ENCODE measurements at places on chromosomes 6 and 20.

GRCh38 chr6:157946865-157947532, 34.7 kb upstream of the SYNJ2 start:
- no peak for DNase-seq

DNA sequence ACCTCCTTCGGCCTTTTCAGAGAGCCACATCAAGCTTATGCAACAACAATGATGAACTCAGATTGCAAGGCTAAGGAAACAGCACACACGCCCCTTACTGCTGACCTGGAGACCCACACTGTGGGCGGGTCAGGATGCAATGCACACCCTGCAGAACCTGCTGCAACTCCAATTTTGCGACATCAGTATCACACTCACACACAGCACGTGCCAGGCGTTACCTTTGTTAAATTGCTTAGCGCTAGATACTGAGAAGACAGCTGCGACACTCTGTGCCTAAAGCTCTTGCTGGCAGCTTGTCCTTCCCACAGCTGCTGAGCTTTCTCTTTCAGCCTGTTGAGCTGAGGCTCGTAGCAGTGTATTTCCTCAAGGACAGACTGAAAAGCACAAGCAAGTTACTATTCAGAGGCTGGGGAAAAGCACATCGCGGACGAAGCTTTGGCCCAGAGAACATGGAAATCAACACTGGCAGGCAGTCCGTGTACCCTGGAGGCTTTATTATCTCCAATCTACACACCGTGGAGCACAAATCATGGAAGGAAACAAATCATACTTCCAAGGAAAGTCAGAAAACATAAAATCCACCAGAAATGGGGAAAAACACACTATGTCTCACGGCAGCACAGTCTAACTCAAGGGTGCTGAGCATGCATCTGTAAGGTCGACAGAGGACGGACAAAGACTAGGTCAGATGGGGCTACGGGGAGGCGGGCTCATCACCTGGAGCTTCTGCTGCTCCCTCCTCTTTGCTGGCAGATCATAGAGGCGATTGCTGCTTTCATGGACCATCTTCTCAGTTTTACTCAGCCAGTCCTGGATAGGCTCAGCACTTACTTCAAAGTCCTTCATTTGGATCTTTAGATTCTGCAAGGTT, 268.2 kb downstream of the SYNE1 start:
- DNase-seq: no peak

DNA sequence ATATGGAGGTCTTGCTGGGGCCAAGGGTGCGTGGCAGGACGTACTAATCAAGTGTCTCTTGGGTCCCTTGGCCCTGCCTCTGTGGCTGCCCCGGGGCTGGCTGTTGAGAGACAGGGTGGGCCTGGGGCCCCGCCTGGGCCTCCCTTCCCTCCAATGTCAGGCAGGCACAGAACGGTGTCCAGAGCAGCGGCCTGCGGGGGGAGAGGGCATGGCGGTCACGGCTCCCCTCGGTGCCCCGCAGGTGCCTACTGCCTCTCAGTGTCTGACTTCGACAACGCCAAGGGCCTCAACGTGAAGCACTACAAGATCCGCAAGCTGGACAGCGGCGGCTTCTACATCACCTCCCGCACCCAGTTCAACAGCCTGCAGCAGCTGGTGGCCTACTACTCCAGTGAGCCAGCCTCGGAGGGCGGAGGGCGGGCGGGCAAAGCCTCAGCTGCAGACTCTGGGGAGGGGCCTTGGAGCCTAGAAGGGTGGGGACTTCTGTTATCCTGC, 50.0 kb downstream of the SRC start:
- DNase-seq: no peak

GRCh38 chr20:44990425-44990824, 24.1 kb downstream of the STK4 start:
- no peak for DNase-seq

GRCh38 chr6:38117281-38117680, 297.8 kb downstream of the ZFAND3 start:
- peak; percentile 61 for DNase-seq

- DNase-seq: no peak
Measured at GRCh38 chr6:11231564-11232192, 790 bp downstream of the NEDD9 start.

DNA sequence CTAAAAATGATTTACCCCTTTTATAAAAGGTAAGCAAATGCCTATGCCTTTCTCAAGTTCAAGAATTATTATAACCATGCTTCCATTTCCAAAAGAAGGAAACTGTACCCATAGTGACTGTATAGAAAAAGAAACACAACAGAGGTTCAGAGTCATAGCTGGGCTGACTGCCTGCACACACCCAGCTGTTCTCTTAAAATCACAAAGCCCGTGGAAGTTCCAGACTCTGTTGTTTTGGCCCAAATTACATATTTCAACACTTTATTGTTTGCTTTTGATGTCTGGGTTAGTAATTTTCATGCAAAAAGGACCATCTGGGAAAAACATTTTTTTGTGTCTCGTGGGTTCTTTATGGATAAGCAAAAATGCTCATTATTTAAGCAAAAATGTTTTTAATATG, 99.2 kb downstream of the LCA5 start:
- no peak for DNase-seq

DNA sequence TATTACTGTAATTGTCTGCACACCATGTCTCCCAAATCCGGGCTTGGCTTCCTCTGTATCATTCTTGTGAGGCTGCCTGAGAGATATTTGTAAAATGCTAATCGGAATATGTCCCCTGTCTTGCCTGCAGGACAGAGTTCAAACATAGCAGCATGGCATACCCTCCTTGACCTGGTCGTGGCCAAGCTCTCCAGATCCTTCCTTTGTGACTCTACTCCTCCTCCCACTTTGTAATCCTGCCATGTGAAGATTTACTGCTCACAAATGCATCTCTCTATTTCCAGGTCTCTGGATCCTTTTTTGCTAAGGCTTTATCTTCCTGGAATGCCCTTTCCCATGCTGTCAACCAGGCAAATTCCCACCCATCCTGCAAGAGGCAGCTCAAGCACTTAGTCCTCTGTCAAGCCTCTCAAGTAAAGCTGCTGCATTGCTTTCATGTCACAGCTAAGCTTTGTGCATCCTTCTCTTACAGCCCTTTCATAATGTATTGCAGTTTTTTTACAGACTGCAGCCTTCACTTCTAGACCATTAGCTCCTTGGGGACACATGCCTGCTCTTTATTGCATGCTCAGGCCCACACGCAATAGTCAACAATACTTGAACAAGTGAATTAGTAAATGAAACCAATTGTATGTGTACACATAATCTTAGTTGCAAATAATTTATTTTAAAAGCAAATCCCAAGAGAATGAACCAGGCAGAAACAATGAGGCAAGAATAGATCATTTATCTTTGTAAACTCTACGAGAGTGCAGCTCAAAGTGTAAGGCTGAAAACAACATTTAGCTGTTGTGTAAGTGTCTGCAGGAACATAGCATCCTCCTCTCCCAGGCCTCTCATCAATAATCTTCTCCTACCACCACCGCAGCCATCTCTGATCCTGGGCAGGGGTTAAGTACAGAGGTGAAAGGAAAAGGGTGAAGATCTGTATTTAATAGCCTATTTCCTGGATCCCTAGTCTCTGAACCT, 45.8 kb downstream of the HIVEP2 start:
- no peak for DNase-seq

DNA sequence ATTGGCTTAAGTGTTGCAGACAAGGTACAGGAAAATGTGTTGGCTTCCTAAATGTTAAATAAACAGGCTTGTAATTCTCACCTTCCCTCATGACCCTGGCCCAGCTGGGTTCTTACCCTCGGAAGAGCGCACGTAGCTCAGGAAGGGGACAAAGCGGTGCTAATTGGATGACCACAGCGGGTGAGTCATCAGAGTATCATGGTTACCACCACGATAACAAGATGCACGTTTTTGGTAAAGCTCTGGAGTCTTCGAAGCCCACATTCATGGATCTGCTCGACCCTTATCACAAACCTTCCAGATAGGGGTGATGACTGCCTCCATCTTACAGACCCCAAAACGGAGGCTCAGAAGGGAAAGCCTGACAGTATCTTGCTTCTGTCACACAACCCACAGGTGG, 32.8 kb downstream of the APCDD1L start:
- DNase-seq: no peak

DNA sequence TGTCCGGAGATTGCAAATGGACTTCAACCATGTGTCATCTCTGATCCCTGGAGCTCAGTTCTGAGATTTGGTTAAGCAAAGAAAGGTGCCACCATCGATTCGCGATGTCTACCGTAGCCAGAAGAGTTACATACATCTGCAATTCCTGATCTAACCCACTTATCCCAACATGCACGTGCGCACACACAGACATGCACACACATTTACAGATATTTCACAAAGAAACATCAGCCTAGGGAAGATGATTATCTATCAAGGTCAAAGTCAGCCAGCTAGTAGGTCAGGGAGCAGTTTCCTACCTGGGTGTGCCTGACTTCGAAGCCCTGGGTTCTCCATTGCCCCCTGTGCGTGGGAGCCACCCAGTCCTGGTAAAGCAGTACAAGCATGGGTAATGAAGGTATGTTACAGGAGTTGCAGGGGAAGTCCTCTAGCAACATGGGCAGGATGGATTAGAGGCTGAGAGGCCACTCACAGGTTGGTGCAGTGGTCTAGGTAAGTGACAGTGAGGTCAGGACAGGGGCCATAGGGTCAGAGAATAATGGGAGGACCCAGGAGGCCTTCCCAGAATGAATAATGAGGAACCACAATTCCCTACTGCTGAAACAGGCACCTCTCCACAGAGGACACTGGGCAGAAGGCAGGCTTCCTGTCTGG, 85.2 kb upstream of the MYL9 start:
- no peak for DNase-seq

GRCh38 chr20:48156521-48156920, 371.2 kb upstream of the SULF2 start:
- no peak for DNase-seq

- peak; percentile 82 for DNase-seq
Measured at GRCh38 chr6:150301846-150302519, 66.8 kb upstream of the IYD start.

- peak; percentile 32 for DNase-seq
Measured at GRCh38 chr6:170203212-170203611, 87.7 kb downstream of the DLL1 start.

- no peak for DNase-seq
Measured at GRCh38 chr6:35262596-35262995, 3.1 kb downstream of the ZNF76 start.

DNA sequence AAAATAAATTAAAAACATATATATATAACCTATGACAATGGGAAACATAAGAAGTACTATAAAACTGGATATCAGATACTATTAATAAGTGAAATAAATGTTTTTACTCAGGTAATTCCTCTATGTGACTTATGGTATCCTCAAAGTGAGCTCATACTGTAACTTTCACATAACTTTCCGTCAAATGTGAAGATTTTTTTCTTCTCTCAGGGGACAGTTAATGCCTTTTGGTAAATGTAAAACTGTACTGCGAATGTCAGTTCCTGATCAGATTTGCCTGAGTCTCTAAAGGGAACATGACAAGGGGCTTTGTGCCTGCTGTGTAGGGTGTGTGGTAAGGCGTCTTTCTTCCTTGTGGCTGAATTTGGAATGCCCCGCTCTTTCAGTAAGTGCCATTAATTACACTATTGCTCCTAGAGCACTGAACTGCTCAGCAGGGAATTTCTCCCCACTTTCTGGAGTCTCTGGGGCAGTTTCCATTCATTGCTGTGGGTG, 271.8 kb downstream of the PRL start:
- no peak for DNase-seq
